ENCODE measurements at places on chromosomes 6 and 20. TPM values are rescaled to one million over a fixed set of nuclear protein-coding genes. Genes with fewer than 3 reads are reported as not detected.

DNA sequence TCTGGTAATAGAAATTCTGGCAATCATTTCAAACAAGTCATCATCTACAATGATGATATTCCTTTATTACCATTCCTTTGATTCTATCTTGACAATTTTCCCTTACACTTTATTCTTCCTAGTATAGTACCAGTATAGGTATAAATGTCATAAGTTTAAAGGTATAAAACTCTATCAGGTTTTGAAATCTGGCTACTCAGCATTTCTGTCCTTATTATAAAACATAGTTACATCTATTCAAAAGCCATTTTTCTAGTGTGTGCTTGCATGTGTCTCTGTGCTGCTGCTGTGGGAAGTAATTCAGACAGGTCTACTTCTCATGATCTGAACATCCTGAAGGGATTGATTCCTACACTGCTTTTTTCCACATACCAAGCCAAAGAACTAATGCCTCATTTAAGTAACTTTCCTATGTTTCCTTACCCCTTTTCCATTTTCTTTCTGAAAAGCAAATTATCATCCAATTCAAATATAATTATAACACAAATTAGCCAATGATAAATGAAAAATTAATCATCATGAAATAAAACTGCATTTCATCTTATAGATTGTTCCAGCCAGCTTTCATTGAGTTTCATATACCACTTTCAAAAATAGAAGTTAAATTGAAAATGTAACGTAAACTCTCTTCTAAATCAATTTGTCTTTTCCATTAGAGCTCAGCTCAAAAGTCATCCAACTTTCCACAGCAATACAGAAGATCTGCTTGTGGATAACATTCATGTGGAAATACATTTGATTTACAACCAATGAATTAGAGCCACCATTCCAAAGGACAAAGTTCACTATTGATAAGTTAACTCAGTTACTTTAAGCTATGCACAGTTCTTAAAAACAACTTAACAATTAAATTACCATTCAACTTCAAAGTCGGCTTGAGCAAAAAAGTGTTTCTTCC lies 35.9 kb downstream of the COL12A1 start:
- no peak overlapping the region for H3K4me3 ChIP-seq
- no peak for DNase-seq
- H3K27me3 ChIP-seq = no peaks in the 10 kb centered on the region
- no peaks in the 10 kb centered on the region for H3K36me3 ChIP-seq
- no peak overlapping the region for H3K27ac ChIP-seq
- no peaks in the 10 kb centered on the region for H3K4me1 ChIP-seq

DNA sequence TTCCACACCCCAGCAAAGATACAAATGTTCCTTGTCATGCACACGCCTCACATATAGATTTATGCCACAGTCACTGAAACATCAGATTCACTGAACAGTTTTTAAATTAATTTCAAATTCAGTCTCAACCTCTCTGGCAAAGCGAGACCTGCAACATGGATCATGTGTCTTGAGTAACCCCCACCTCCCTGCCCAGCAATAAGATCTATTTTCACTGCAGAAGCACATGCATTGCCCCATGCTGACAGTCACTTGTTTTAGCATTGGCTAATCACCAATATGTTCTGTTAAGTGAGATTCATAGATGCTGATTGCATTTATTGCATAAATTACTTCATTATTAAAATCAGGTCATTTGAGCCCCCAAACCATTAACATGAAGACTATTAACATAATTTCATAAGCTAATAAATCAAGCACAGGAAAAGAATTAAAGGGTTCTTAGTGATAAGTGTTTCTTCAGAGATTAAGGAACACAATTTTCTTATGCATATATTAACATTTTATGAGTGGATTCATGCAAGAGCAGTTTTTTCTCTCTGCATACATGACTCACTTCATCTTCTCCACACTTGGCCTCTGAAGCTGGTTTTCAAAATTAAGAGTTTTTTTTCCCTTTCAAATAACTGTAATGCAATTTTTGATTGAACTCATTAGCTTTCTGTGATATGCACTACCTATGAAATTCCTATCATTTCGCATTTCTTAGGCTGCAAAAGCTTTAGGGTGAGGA lies 173.2 kb upstream of the SOX4 start:
- no peaks in the 10 kb centered on the region for H3K27me3 ChIP-seq
- no peak for DNase-seq
- no peaks in the 10 kb centered on the region for H3K4me1 ChIP-seq
- no peaks in the 10 kb centered on the region for H3K36me3 ChIP-seq
- H3K4me3 ChIP-seq = no peak overlapping the region

ZNF322 gene
- 24.0 TPM for total RNA-seq

- H3K4me1 ChIP-seq = peaks cover 39% of the 10 kb centered on the region
- DNase-seq = no peak
- no peaks in the 10 kb centered on the region for H3K27me3 ChIP-seq
- H3K36me3 ChIP-seq = no peaks in the 10 kb centered on the region
- H3K4me3 ChIP-seq = no peak overlapping the region
Observed at GRCh38 chr20:57394121-57395082, 3.2 kb downstream of the RBM38 start.

DNA sequence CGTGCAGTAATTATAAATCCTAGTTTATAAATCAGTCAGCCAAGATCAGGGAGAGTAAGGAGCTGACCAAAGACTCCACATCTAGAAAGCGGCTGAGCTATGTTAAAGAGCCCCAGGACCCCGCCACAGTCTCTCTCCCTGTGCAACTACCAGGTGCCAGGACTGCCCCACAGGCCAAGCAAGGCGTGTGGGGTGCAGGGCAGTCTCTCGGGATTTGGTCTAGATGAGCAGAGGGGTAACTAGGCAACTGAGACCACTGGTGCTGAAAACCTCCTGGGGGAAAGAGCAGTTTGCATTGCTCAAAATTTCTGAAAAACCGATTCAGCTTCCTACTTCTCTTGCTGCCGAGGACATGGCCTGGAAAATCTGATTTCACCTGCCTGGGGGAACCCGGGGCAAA lies 10.4 kb downstream of the PMEPA1 start:
- H3K4me1 ChIP-seq = peaks cover 6% of the 10 kb centered on the region
- H3K27me3 ChIP-seq = no peaks in the 10 kb centered on the region
- no peak overlapping the region for H3K4me3 ChIP-seq
- H3K27ac ChIP-seq = no peak overlapping the region
- no peaks in the 10 kb centered on the region for H3K36me3 ChIP-seq

- no peaks in the 10 kb centered on the region for H3K4me1 ChIP-seq
- H3K27me3 ChIP-seq = no peaks in the 10 kb centered on the region
- H3K36me3 ChIP-seq = no peaks in the 10 kb centered on the region
- no peak overlapping the region for H3K4me3 ChIP-seq
- no peak overlapping the region for H3K27ac ChIP-seq
- DNase-seq = no peak
Observed at GRCh38 chr6:119559586-119559985, 210.0 kb upstream of the MAN1A1 start.

PLG gene
- total RNA-seq = 0.16 TPM

GRCh38 chr6:68727699-68728098 lies 92.6 kb downstream of the ADGRB3 start:
- H3K36me3 ChIP-seq = no peaks in the 10 kb centered on the region
- H3K27ac ChIP-seq = no peak overlapping the region
- H3K4me3 ChIP-seq = no peak overlapping the region
- no peaks in the 10 kb centered on the region for H3K27me3 ChIP-seq
- DNase-seq = no peak
- H3K4me1 ChIP-seq = no peaks in the 10 kb centered on the region

TBC1D22B gene
- 13.3 TPM for total RNA-seq

- H3K36me3 ChIP-seq = no peaks in the 10 kb centered on the region
- no peaks in the 10 kb centered on the region for H3K27me3 ChIP-seq
- H3K4me3 ChIP-seq = peak overlapping the region; percentile 73
Observed at GRCh38 chr6:7051780-7052442, 55.9 kb upstream of the RREB1 start.

- H3K4me3 ChIP-seq = no peak overlapping the region
- no peaks in the 10 kb centered on the region for H3K27me3 ChIP-seq
- H3K27ac ChIP-seq = no peak overlapping the region
- no peaks in the 10 kb centered on the region for H3K36me3 ChIP-seq
- no peak for DNase-seq
- H3K4me1 ChIP-seq = no peaks in the 10 kb centered on the region
Observed at GRCh38 chr6:155454471-155454870, 1.2 kb downstream of the NOX3 start.

DNA sequence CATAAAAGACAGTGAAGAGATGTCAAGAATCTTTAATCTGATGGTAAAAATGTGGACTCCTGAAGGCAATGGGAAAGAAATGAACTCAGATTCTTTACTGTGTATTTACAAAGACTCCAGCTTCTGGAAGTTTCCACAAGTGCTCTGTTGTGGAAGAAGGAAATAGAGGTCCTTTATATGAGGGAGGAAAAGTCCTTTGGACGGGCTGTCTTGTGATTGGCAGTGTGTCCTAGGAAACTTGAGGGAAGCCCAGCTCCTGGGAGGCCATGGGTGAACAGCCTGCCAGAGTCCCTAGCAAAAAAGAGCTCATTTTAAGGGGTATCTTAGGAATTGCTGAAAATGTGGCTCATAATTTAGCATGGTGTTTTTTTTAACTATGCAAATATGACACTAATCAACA lies 92.0 kb downstream of the RNASET2 start:
- H3K4me3 ChIP-seq = no peak overlapping the region
- peaks cover 14% of the 10 kb centered on the region for H3K27me3 ChIP-seq
- no peaks in the 10 kb centered on the region for H3K36me3 ChIP-seq
- H3K27ac ChIP-seq = no peak overlapping the region
- H3K4me1 ChIP-seq = peaks cover 3% of the 10 kb centered on the region
- DNase-seq = no peak

TRIM15 gene
- total RNA-seq = 26.8 TPM

DNA sequence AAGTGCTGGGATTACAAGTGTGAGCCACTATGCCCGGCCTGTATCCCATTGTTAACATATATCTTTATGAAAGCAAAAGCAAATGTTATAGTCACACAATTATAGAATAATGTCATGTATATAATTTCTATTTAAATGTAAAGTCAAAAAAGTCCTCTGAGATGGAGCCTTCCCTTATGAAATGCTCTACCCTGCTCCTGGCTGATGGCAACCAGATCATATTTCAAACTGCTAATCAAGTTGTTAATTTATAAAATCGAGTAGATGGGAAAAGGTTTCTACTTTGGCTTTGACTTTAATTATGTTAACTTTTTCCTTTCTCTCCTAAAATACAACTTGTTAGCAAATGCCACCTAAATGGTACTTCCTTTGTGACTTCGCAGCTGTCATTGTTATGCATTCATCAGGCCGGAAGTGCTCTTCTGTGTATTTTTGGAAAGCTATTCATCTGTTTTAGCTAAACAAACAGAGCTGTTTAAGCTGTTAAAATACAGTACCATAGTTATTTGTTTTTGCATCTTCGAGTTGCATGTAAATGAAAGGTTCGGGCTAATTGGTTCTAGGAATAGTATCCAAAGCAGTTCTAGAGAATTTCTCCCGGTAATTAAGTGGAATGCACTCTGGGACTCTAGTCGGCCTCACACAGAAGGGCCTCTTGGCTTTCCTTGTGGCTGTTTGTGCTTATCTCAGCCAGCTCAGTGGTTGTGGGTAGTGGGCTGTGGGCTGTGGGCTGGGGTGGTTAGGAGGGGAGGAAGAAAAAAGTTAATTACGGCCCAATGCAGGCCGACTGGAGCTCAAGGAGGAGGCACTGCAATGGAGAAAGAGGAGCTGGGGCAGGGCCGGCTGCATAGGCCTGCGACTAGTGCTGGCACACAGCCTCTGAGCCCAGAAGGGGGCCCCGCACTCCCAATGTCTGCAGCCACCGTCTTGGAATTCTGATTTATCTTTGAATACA lies 34.8 kb downstream of the SLC35D3 start:
- DNase-seq = no peak
- H3K36me3 ChIP-seq = no peaks in the 10 kb centered on the region
- H3K4me1 ChIP-seq = peaks cover 9% of the 10 kb centered on the region

DNA sequence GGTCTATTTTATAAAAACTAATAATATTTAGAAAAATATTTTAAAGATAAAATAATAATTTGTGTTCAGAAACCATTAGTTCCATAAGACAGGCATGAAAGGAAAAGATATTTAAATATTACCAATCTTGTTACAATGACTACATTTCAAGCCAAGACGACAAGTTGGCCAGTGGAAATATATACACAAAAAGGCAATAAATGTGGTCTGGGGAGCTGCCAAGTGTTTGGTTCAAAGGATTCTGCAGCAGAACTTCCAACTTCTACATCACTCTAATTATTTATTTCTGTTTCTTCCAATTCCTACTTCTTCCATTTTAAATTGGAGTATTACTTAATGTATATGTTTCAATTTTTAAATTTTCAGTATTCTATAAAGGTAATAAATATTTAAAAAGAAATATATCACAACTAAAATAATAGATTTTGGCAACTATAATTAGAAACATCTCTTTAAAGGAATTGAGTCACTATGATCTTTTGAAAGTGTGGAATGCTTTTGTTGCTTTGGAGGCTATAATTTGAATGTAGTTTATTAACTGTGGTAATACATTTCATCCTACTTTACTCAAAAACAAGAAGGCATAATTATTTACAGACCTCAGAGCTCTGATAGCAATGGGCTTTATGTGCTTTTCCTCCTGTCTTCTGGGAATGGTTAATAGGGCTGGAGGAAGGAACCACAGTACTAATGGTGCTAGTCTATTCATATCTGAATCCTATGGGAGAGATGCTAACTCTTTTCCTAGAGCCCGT lies 129.7 kb upstream of the FAM184A start:
- peak; percentile 40 for DNase-seq
- H3K27ac ChIP-seq = no peak overlapping the region
- no peaks in the 10 kb centered on the region for H3K36me3 ChIP-seq
- no peak overlapping the region for H3K4me3 ChIP-seq

SLC4A11 gene
- total RNA-seq = 1.2 TPM

PGC gene
- not detected for total RNA-seq

DNA sequence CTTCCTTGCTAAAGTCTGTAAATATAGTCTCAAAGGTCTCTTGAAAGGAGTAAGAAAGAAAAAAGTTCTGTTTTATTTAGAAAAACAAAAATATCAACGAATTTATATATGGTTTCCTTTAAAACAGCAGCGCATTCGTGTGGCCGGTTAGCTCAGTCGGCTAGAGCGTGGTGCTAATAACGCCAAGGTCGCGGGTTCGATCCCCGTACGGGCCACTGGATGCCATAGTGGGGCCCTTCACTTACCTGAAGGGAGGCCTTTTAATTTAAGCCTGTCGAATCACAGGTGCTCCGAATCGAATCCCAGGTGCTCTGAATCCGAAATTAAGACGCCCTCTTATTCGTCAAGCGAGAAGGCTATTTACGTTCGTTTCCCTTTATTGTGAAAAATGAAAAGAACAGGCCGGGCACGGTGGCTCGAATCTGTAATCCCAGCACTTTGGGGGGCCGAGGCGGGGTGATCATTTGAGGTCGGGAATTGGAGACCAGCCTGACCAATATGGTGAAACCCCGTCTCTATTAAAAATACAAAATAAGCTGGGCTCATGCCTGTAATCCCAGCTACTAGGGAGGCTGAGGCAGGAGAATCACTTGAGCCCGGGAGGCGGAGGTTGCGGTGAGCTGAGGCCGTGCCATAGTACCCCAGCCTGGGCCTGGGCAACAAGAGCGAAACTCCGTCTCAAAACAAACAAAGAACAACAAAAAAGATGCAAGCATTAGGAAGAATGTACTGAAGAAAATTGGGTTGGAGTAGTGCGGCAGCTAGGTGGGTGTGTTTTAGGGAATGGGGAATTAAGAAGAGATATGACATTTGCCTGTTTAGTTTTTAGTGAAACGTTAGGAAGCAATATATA lies 195.8 kb upstream of the ZNF184 start:
- no peak overlapping the region for H3K27ac ChIP-seq
- no peak overlapping the region for H3K4me3 ChIP-seq
- H3K4me1 ChIP-seq = no peaks in the 10 kb centered on the region
- peaks cover 49% of the 10 kb centered on the region for H3K27me3 ChIP-seq
- no peaks in the 10 kb centered on the region for H3K36me3 ChIP-seq
- peak; percentile 72 for DNase-seq
